NCI-H187 treated with DMSO at 0.1 percent for 48 hours (cell line): ENCODE measurements at places on chromosomes 5 and 9.

GRCh38 chr5:87211676-87212075 lies 56.0 kb upstream of the RASA1 start:
- no peak for DNase-seq

- no peak for DNase-seq
Measured at GRCh38 chr5:160456480-160457177, 35.0 kb downstream of the PTTG1 start.

DNA sequence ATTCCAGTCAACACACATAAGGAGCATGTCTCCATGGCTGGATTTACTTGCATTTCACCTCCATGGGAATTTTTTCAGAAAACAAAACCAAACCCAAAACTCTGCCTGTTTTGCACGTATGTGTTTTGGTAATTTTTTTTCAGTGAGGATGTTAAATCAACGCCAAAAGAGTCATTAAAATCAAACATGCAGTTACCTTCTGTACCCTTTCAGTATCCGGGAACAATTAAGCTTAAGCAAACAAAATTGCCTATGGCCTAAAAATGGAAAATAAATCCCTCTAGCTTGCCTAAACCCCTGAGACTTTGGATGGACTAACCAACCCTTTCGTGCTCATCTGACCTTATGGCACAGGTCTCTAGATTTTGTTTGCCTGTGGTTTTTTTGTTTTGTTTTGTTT lies 209.2 kb upstream of the KLF4 start:
- no peak for DNase-seq

DNA sequence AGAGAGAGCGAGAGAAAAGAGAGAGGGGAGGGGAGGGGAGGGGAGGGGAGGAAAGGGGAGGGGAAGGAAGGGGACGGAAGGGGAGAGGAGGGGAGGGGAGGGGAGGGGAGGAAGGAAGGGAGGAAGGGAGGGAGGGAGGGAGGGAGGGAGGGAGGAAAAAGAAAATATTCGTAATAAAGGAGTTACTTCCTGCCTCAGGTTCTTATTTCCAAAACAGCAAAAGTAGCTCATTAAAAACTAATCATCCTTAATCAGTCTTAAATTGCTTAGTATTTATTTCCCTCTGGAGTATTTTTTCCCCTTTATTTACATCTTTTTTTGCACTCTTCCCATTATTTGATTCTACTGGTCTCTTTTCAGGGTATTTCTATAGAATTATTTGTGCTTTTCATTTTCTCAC lies 162.3 kb downstream of the FANCC start:
- no peak for DNase-seq

DNA sequence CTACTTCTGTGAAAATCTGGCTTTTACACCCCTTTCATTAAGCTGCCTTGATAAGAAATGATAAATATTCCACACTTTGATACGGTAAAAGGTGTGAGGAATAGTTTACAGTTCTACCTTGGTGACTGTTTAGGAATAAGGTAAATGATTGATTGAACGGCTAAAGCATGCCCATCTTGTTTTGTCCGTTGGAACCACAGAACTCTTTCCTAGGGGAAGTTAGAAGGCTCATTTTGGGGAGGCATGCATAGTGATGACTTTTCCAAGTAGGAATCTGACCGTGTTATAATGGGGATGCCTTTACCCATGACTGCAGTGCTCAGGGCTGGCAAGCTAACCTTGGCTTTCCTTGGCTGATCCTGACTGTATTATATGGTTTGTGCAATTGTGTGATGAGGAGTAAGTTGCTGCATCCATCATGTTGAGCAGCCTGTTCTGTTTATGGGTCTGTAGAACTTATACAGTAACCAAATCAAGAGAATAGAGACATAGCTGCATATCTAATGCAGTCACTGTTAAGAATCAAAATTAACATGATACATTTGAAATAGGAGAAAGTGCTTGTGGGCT lies 24.5 kb downstream of the PCSK5 start:
- no peak for DNase-seq

DNA sequence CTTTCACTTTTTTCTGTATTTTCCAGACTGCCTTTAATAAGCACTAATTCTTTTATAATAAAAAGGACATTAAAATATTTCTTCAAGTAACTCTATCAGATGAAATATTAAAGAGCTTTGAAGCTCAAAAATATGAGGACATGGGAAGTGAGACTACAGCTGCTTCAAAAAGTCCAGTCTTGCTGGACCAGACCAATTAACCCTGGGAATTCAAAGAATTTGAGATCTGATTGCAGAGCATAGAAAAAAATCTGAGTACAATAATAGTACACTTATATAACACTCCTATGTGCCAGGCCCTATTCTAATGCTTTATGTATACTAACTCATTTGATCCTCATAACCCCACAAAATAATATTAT lies 9.8 kb downstream of the TMEM245 start:
- no peak for DNase-seq

- peak; percentile 19 for DNase-seq
Measured at GRCh38 chr9:125541840-125542243, 165.2 kb downstream of the MAPKAP1 start.
